ENCODE measurements at places on chromosomes 6 and 20. TPM values are rescaled to one million over a fixed set of nuclear protein-coding genes. Genes with fewer than 3 reads are reported as not detected.

The OR2J3 gene
- not detected for total RNA-seq

GRCh38 chr6:9927275-9927674, 487.6 kb downstream of the TFAP2A start:
- no peak for DNase-seq

- no peak for DNase-seq
Measured at GRCh38 chr6:139016337-139017213, 12.0 kb upstream of the ABRACL start.

The MACROD2 gene
- 58.1 TPM for total RNA-seq
